Right ventricle myocardium superior (tissue), 1 donor: ENCODE measurements at places on chromosomes 4 and X. TPM values are rescaled to one million over a fixed set of nuclear protein-coding genes. Genes with fewer than 3 reads are reported as not detected.

- no peak for DNase-seq
Observed at GRCh38 chr4:165380805-165381204, 2.0 kb downstream of the CPE start.

GRCh38 chr4:11593576-11594116 lies 165.0 kb upstream of the HS3ST1 start:
- DNase-seq, result no peak

DNA sequence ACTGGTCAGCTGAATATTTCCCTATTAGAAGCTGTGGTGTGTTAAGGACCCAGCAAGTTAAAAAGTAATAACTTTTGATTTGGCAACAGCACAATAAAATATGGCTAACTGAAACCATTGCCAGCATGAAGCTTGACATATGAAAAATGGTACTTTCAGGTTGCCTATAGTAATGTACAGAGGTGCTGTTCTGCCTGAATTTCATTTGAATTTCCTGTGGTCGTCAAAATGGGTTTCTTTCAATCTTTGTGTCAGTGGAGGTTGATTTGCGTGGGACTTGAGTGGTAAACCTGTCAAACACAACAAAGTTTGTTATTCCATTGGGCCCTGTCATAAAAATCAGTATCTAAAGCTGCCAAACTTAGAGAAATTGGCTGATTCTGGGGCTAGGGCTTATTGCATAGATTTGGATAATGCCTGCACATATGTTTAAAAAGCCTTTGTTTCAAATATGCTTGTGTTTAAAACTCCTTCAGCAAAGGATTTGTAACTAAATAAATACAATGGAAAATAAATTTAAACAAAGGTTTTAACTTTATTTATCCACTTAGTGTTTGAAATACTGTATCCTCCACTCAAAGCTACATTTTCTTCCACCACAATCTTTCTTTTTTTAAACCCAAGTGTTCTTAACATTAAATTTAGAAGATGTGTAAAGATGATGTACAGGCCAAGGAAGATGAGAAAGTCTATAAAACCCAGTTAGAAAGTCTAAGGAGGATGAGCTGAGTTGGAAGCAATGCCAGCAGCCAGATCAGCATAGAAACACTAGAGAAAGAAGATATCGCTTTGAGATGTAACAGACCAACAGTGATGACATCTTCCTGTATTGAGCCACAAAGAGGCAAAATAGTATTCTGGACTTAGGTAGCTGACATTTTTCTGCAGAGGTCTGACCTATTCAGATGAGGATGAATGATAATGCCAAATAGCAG lies 134.8 kb upstream of the GIMD1 start:
- DNase-seq, result no peak

TMPRSS11B gene
- total RNA-seq, result not detected

DNA sequence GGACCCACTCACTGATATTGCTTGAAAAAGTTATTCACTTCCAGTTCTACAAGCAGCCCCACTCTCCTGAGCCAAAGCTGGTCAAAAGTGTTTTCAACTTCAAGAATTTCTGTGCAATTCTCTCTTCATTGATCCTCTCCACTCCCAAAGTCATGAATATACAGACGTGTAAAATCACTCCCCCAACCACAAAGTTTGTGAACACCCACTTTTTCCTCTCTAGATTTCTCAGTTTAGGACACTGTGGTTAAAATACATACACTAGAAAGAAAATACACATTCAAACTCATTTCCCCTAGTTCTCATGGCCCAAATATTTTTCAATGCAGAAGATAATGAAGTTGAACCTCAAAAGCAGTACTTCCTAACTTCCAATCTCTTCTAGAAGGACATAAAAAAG lies 116.3 kb downstream of the MSN start:
- no peak for DNase-seq
